ENCODE measurements at places on chromosomes 7 and 10.

- H3K27me3 ChIP-seq: no peaks in the 10 kb centered on the region
- H3K4me1 ChIP-seq: peaks cover 14% of the 10 kb centered on the region
- H3K27ac ChIP-seq: peak overlapping the region; percentile 33
- H3K4me3 ChIP-seq: no peak overlapping the region
- no peaks in the 10 kb centered on the region for H3K36me3 ChIP-seq
Measured at GRCh38 chr7:30914596-30914995, 2.9 kb downstream of the AQP1 start.

DNA sequence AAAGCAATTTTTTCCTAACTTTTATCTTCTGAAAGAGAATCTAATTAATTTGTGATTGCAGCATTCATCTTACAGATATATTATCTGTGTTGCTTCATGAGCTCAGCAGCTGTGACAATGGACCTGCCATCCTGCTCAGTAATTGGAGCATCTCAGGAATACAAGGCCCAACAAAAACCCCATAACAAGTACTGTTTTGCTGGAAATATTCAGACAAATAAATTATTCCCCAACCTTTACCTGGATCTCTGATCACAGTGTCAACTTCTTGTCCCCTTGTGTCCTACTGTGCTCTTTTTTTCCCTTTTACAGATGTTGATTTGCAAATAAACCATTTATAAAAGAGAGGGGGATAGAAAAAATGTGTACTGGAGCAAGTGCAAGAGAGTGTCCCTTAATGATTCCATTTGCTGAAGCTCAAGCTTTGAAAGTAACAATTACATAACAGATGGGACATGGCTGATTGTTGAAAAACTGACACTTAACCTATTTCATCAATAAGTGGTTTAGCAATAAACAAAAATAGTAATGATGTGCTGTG is 1063.4 kb upstream of the GHITM start:
- no peak for DNase-seq
- H3K27ac ChIP-seq: no peak overlapping the region
- no peaks in the 10 kb centered on the region for H3K4me1 ChIP-seq
- no peak overlapping the region for H3K4me3 ChIP-seq

- H3K36me3 ChIP-seq: no peaks in the 10 kb centered on the region
- no peaks in the 10 kb centered on the region for H3K27me3 ChIP-seq
- H3K4me3 ChIP-seq: peak overlapping the region; percentile 37
- DNase-seq: peak; percentile 87
- H3K27ac ChIP-seq: no peak overlapping the region
Measured at GRCh38 chr7:54932818-54933543, 85.8 kb upstream of the EGFR start.

DNA sequence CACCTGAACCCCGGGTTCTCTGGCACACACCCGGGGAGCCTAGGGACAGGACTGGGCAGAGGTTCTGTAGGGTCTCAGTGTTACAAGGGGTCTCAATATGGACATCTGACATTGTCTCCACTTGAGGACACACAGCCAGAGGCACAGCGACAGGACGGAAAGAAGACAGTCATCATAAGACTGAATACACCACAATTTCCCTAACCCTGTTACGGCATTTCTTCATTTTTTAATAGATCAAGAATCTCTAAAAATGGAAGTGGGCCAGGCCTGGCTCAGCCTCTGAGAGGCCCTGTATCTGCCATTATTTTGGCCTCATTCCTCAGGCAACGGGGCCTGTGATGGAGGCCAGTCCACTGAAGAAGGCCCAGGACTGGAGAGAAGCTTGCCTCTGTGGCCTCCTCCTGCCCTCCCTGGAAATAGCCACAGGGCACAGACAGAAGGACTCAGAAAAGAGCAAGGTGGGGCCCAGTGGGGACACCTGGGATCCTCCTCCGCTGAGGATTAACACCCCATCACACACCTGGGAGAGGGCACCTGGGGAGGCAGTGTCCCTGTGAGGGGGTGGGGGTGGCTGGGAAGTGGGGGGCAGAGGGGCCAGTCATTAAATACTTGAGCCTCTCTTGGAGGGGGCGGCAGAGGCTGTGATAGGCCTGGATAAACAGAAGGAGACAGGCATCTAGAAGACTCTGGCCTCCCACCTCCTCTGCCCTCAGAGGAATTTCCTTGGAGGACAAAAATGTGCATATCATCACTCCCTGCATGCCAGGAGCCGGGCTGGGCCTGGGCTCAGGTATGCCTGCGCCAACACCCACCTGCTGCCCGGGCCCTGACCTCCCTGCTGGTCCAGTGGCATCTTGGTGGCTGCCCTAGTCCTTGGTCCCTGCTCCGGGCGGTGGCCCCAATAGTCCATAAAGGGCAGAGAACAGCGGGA is 8.0 kb downstream of the SPOCK2 start:
- no peaks in the 10 kb centered on the region for H3K36me3 ChIP-seq
- H3K27me3 ChIP-seq: no peaks in the 10 kb centered on the region
- no peak overlapping the region for H3K27ac ChIP-seq
- H3K4me3 ChIP-seq: no peak overlapping the region
- DNase-seq: no peak

DNA sequence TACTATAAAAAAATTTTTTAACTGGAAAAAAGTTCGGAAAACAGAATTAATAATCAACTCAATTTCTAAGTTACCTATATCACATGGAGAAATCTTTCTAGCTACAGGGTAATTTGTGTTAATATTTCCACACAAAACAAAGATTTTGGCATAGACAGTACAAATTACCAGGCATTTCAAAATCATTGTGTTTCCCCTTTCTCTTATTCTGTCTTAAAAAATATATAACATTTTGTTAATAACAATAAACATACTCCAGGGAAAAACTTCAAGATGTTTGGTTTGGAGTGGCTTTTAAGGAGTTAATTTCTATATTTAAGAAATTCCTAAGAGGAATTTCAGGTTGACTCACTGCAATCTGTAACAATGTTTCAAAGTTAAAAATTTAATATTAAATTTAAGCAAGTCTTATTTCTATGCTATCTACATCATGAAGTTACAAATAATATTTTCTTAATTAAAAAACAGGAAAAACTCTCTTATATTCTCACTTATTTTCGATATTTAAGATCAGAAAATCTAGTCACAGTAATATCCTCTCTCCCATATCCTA is 132.6 kb downstream of the NRBF2 start:
- H3K27ac ChIP-seq: peak overlapping the region; percentile 89
- H3K27me3 ChIP-seq: no peaks in the 10 kb centered on the region
- no peak for DNase-seq
- peaks cover 5% of the 10 kb centered on the region for H3K36me3 ChIP-seq
- H3K4me1 ChIP-seq: peaks cover 8% of the 10 kb centered on the region

DNA sequence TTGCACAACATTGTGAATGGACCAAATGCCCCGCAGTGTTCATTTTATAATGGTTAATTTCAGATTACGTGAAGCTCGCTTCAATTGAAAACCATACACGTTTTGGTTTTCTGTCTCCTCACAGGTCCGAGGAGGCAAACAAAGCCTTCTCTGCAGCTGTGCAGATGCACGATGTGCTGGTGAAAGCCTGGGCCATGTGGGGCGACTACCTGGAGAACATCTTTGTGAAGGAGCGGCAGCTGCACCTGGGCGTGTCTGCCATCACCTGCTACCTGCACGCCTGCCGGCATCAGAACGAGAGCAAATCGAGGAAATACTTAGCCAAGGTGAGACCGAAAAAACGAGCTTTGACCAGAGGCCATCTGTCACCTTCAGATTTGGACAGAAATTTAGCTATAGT is 110.3 kb downstream of the TRRAP start:
- H3K27ac ChIP-seq: no peak overlapping the region
- no peaks in the 10 kb centered on the region for H3K4me1 ChIP-seq
- H3K36me3 ChIP-seq: peaks cover 98% of the 10 kb centered on the region
- H3K4me3 ChIP-seq: no peak overlapping the region

GRCh38 chr10:113285305-113285704 is 267.5 kb upstream of the HABP2 start:
- H3K4me1 ChIP-seq: peaks cover 7% of the 10 kb centered on the region
- H3K36me3 ChIP-seq: no peaks in the 10 kb centered on the region
- no peak overlapping the region for H3K4me3 ChIP-seq
- no peak overlapping the region for H3K27ac ChIP-seq

DNA sequence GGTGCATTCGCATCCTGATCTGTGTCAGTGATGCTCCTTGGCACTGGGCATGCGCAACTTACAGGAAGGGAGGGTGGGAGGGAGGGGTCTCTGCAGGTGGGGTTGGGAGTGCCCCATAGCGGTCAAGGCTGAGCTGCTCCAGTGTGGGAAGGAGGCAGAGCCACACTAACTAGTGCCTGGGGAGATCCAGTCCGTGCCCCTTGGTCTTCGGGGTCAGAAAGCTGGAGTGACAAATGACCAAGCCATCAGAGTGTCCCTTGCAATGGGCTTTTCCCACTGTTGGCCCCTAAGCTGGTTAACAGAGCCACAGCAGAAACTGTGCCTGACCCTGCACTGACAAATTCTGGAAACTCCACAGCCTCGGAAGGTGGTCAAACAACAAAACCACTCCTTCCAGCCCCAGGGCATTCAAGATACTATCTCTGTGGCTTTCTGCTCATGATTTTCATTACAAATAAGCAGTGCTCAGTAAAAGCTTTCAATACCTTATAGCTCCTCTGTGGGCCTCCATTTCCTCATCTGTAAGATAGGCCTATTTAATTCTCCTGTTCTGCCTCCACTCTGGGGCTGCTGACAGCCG is 138.1 kb upstream of the UNC5B start:
- H3K4me1 ChIP-seq: no peaks in the 10 kb centered on the region
- no peak overlapping the region for H3K27ac ChIP-seq
- H3K4me3 ChIP-seq: no peak overlapping the region

- no peaks in the 10 kb centered on the region for H3K4me1 ChIP-seq
- H3K4me3 ChIP-seq: no peak overlapping the region
- H3K27ac ChIP-seq: no peak overlapping the region
- DNase-seq: no peak
- no peaks in the 10 kb centered on the region for H3K27me3 ChIP-seq
Measured at GRCh38 chr7:80929619-80930018, 10.8 kb upstream of the SEMA3C start.

- H3K27ac ChIP-seq: no peak overlapping the region
- H3K36me3 ChIP-seq: no peaks in the 10 kb centered on the region
Measured at GRCh38 chr7:36615852-36616540, 108.3 kb downstream of the AOAH start.

- H3K27ac ChIP-seq: no peak overlapping the region
- no peaks in the 10 kb centered on the region for H3K4me1 ChIP-seq
- H3K27me3 ChIP-seq: no peaks in the 10 kb centered on the region
Measured at GRCh38 chr10:51270936-51271530, 196.7 kb downstream of the PRKG1 start.

- H3K27ac ChIP-seq: peak overlapping the region; percentile 88
- H3K36me3 ChIP-seq: peaks cover 44% of the 10 kb centered on the region
- H3K4me1 ChIP-seq: peaks cover 42% of the 10 kb centered on the region
- H3K27me3 ChIP-seq: no peaks in the 10 kb centered on the region
- peak; percentile 80 for DNase-seq
Measured at GRCh38 chr10:102643336-102644065, 778 bp upstream of the TRIM8 start.

- no peaks in the 10 kb centered on the region for H3K27me3 ChIP-seq
- H3K4me3 ChIP-seq: no peak overlapping the region
- no peak overlapping the region for H3K27ac ChIP-seq
- DNase-seq: no peak
- no peaks in the 10 kb centered on the region for H3K36me3 ChIP-seq
Measured at GRCh38 chr10:19922236-19922963, 106.2 kb downstream of the PLXDC2 start.

DNA sequence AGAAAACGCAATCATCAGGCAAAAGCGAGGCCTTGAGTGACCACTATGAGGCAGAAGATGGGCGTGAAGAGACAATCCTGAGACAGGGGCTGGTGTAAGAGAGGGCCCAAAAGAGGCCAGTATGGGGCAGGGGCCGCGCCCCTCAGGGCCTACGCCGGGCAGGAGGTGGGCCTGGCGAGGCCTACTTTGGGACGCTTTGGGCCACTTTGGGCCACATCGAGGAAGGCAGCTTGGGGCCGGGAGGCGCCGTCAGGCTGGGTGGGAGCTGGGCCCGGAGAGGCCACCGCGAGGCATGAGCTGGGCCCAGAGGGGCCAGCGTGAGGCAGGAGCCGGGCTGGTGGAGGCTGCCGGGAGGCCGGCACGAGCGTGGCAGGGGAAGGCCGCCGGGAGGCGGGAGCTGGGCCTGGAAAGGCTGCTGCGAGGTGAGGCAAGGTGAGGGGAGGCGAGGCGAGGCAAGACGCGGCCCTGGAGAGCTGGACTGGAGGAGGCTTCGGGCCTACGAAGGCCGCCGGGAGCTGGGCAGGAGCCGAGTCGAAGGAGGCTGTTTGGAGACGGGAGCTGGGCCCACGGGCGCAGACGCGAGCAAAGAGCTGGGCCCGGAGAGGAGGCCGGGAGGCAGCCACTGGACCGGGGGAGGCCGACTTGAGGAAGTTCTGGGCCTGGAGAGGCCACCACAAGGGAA is 171.3 kb downstream of the TPST1 start:
- no peak for DNase-seq
- H3K27ac ChIP-seq: no peak overlapping the region
- peaks cover 20% of the 10 kb centered on the region for H3K4me1 ChIP-seq
- no peaks in the 10 kb centered on the region for H3K36me3 ChIP-seq
- H3K27me3 ChIP-seq: no peaks in the 10 kb centered on the region

DNA sequence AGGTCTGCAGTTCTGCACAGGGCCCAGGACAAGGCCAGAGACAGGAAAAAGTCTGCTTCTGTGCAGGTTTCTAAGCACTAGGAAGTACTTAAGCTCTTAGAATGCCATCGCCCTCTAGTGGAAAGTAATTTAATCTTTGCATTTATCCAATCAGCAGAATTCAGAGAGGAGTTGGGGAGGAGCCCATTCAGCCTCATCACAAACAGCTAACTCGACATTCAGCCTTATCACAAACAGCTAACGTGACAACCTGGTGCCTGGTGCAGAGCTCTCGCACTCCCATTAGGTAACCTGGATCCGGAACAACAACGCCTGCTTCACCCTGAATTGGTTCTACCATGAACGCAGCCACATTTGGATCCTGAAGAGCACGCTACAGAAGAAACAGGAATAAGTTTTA is 15.2 kb downstream of the OAT start:
- H3K27ac ChIP-seq: no peak overlapping the region
- H3K4me3 ChIP-seq: no peak overlapping the region
- peaks cover 62% of the 10 kb centered on the region for H3K36me3 ChIP-seq
- no peak for DNase-seq
- no peaks in the 10 kb centered on the region for H3K27me3 ChIP-seq
- H3K4me1 ChIP-seq: no peaks in the 10 kb centered on the region

DNA sequence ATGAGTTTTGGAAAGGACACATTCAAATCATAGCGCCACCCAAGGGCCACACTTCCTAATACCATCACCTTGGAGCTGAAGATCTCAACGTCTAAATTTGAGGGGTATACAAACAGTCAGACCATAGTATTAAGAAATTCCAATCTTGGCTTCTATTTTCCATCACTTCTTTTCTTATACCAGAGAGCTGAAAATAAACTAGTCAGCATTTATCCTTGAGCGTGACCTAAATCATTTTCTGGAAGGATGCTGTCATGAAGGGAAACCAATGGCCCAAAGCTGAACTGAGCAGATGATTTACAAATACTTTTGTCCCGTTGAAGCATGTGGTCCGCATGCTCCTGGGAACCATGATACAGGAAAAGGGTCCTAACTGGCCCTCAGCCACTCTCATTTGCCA is 921.9 kb downstream of the CCSER2 start:
- DNase-seq: no peak
- H3K27ac ChIP-seq: no peak overlapping the region
- H3K27me3 ChIP-seq: no peaks in the 10 kb centered on the region
- no peaks in the 10 kb centered on the region for H3K4me1 ChIP-seq

- no peak overlapping the region for H3K4me3 ChIP-seq
- no peak for DNase-seq
- no peaks in the 10 kb centered on the region for H3K4me1 ChIP-seq
- H3K27me3 ChIP-seq: peaks cover 9% of the 10 kb centered on the region
Measured at GRCh38 chr10:96693431-96693830, 26.9 kb downstream of the PIK3AP1 start.

All from SJSA1 (cell line).